ENCODE measurements at places on chromosomes 16 and 17.

DNA sequence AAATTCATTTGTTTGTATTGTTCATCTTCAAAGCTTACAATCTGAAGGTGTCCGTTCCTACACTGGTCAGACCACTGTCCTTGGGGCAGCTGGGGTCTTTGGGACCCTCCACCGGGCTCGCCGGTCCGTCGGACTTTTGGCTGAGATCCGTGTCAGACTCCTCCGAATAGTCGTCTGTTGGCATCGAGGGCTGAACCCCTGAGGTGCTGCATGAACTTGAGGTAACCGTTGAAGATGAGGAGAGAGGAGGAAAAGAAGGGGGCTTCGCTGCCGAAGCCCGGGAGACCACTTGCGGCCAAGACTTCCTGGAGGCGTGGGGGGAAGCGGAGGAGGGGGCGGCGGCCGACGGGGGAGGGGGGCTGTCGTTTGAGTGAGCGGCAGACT, 260.8 kb downstream of the ZFHX3 start:
- DNase-seq: no peak

GRCh38 chr17:33121756-33122155, 130.1 kb downstream of the SPACA3 start:
- DNase-seq: no peak

DNA sequence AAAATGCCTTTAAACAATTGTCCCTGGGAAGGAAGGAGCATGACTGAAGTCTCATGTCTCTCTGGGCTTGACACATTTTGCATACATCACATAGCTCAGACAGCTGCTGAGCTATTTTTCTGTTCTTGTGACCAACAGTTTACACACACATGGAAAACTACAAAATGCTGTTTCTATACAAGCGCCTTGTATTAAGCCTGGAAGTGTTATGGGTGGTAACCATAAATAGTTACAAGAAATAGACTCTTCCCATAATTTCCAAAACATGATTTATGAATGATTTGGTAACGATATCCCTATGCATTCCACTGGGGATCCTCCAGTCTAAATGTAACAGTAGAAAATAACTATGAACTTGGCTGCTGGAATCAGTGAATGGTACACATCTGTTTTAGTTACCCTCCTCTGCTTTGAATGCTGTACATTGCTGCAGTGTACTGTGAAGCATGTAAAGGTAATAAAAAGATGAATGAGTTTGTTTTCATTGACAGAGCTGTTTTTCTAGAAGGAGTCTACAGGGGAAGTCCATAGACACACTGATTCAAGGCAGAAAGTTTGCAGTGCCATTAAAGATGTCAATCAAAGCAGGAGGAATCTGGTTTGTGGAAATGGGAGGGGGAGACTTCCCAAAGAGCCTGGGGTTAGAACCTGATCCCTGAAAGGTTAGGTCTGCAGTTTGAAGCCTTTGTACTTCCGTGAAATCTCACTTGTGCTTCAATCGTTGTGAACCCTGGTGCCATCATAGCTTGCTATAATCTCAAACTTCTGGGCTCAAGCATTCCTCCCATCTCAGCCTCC, 5.0 kb downstream of the ACSF2 start:
- DNase-seq: no peak

GRCh38 chr17:72603420-72604242, 482.8 kb downstream of the SOX9 start:
- DNase-seq: no peak

DNA sequence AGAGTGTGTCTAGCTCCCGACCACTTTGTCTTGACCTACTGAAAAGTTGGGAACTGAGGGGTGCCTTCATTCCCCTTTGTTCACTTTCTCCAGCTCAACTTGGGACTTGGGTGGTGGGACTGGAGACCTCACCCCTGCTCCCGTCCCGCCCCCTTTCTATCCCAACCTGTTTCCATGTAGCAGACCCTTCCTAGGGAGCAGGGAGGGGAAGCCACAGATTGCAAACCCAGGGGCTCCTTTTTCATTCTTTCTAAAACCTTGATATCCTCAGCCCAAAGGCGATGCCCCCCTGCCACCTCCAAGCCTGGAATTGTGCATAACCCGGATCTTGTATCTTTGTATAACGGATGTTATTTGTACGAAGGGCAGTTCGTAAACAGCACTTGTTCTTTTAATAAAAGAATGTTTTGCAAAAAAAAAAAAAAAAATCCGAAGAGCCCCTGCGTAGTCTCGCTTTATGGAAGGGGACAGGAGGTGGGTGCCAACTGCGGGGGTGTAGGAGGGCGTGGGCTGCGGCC, 714 bp upstream of the CISD3 start:
- DNase-seq: no peak

DNA sequence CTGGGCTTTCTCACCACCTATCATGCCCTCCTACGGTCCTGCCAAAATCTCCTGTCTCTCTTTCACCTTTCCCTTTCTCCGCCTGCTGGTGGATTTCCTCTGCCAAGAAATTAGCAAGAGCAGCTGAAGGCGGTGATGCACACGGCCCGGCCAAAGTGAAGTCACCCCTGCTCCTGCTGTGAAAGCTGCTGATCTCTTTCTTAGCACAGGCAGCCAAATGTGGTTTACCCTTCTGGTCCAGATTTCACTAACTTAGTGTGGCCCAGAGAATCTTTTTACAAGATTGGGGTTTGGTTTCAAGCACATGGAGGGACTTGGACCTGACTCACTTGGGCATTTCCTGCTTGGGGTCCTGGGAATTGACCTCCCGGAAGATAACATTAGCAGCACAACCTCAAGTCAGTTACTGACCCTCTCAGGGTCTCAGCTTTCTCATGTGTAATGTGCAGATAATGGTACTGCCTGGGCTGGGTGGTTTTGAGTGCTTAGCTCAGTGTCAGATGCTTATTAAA, 155.7 kb downstream of the SOCS1 start:
- DNase-seq: no peak

DNA sequence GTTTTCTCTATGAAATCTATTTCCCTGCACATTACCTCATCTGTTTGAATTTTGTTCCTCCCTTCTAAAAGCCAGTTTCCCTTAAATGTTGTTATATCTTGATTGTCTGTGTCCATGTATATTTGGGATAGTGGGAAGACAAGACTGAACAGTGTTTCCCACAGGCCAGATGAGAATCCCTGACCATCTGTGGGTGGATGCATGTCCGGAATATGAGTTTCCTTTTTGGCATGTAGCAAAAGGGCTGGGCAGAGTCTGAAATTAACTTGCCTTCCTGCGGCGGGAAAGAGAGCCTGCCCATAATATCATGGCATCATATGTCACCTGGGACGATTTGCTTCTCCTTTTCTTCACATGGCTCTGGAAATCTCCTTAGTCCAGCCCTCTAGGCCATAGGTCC, 385.8 kb upstream of the MAF start:
- DNase-seq: no peak

GRCh38 chr17:42413464-42414040, 9.5 kb downstream of the CAVIN1 start:
- DNase-seq: no peak

DNA sequence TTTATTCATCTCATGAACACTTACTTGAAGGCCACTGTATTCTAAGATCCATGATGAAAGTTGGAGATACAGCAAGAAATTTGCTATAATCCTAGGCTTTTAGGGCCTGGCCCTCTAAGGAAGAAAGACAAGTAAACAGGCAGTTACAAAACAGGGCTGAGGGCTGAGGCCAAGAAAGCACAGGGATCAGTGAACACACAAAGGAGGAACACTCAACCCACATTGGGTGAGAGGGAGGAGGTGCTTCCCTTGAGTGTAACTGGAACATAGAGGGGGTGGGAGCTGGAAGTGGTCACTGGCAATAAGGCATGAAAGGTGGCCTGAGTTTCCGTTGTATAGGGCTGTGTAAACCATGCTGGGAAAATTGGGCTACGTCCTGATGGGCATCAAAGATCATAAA, 112.2 kb downstream of the ZNF18 start:
- DNase-seq: no peak

- DNase-seq: no peak
These were observed 5.8 kb downstream of the DHX38 start for GRCh38 chr16:72099377-72099818.

DNA sequence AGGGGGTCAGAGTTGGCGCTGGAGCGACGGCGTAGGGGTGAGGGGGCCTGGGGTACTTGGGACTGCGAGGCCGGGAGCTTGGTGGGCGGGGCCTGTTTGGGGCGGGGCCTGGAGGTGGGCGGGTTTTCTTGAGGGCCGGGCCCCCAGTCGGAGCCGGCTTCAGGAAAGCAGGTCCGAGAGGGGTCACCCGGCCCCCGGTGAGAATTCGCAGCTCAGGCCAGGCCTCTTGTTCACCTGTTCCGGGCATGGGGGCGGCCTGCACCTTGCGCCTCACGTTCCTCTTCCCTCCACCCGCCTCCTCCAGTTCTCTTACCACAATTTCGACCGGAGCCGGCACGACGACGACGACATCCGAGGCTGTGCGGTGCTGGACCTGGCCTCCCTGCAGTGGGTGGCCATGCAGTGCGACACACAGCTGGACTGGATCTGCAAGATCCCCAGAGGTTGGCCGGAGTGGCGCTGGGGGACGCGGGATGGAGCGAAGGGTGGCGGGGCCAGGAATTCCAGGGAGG, 52.5 kb downstream of the MRC2 start:
- DNase-seq: no peak

DNA sequence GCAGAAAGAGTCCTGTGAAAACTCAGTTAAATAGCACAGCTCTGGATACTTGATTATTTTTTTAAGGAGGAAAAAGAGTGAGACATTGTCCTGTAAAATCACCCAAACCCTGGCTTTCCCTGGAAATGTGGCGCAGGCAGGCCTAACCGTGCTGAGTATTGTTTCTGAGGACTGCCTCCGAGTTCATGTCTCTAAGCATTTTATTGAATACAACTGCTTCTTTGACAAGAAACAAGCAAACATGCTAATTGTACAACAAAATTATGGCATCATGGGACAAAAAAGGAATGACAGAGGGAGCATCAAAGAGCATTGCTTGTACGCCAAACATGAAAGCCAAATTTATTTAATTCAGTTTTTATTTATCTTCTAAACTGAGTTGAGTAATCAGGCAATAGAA, 64.5 kb upstream of the HSBP1 start:
- DNase-seq: no peak

DNA sequence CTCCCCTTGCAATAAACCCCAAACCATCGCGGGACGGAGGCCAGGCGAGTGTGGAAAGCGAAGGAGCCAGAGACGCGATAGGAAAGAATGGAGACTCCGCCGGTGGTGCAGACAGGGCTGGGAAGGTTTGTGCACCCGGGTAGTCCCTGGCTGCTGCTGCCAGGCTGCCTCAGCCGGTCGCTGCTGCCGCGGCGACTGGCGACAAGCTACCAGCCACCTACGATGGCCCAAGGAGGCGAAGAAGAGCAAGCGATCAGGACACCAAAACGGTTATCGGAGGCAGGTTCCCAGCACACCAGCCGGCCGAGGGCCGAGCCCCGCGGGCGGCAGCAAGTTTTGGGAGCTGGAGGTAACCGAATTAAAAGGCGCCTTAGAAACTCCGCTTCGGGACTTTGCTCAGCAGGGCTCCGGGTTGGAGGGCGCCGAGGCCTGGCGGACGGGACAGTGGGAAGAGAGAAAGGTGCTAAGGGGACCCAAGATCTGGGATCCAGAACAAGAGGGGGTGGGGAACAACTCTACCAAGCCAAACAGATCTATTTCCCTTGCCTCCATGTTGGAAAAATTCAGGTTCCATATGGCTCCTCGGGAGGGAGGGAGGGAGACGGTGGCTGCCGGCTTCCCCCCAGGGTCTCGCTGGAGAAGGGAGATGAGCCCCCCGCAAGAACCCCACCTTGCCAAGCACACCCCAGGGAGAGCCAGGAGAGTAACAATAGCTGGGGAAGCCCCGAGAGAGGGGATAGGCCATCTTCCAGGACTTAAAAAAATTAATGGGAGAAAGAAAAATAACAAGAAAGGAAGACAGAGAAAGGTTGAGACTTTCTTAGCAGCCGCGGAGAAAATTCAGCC, 9.7 kb upstream of the HOXB2 start:
- no peak for DNase-seq

GRCh38 chr16:84603940-84604339, 13.9 kb downstream of the COTL1 start:
- no peak for DNase-seq

- DNase-seq: no peak
These were observed 231.3 kb downstream of the HAPSTR1 start for GRCh38 chr16:9322769-9323168.

DNA sequence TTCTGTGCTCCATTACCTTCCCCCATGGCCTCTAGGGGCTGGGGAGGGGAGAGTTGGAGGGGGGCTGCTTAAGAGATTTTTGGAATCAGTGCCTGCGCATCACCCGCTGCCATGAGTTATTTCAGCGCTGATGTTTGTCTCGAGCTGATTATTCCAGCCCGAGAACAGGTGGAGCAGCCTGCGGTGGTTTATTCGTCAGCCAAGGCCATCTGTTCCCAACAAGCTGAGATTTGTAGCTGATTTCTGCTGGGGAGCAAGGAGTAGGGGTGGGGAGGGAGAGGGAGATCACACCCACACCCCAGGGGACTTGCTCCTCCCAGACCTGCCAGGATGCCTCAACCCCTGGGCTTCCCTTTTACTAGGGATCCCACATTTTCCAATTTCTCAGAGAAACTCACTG, 23.1 kb downstream of the PIPOX start:
- DNase-seq: no peak

GRCh38 chr16:57803134-57803990, 1.1 kb upstream of the KIFC3 start:
- no peak for DNase-seq

DNA sequence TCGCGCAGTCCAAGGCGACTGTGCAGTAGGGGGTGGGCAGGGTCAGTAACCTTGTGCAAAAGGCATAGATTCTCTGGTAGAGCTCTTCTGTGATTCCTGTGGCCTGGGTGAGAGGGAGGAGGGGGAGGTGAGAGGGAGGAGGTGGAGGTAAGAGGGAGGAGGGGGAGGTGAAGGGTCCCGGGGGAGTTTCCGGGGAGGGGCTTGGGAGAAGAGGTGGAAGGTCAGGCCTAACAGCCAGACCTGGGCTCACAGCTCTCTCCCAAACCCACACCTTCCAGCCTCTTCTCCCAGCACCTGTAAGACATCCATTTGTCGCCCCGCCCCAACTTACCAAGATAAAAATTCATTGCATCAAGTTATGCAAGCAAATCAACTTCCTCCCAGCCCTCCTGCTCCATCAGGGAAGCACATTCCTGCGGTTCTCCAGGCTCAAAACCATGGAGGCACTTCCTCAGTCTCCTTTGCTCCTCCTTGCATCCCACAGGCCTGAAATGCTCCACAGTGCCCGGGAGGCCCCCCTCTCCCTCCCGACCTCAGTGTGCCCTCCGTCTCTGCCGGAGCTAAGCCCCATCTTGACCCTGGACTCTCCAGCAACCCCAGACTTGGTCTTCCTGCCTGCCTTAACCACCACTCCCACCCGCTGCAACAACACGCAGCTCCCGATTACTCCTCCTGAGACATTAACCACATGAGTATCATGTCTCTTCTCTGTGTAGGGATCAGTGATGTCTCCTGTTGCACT, 30.5 kb downstream of the PIK3R6 start:
- DNase-seq: no peak

Data from Panc1 (cell line).